ENCODE measurements at places on chromosomes 5 and 9.

- no peak for DNase-seq
These were observed 294.1 kb downstream of the FANCC start for GRCh38 chr9:95023217-95024003.

DNA sequence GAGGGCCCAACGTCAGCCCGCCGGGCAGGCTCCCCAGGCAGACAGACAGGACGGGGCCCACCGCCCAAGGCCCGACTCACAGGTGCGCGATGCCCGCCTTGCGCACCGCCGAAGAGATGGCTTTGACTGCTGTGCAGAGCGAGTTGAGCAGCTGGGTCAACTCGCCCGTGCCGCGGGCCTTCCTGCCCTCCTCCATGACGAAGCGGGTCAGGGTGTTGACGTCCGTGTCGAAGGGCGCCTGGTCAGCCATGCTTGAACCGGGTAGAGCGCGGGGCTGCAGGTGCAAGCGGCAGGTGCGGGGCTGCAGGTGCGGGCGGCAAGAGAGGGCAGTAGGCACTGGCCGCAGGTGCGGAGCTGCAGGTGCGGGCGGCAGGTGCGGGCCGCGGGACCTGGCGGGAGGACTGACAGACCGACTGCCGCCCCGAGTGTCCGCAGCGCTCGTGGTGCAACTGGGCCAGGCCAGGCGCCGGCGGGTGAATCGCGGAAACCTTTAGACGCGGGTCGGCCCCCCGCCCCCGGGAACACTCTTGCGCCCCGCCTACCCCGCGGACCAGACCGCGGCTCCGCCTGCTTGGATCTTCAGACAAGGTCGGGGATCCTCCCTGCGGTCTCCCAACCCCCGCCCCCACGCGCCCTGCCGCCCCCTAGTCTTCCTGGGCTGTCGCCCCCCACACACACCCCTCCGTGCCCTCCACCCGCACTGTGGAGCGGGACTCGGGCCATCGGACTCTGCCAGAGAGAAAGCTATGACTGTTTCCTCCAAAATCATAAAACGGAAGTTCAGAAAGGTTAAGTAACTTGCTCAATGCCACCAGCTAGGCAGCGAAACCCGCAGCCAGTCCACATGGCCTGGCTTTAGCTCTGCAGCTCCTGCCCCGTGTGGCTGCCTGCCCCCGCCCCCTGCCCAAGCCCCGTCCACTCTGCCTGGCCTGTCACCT, at the start of gene FBP1:
TSS of gene FBP1 (minus strand) at position 458 of the 938 bp plus-strand sequence. CDS start at position 250, 208 bp downstream.
- DNase-seq: peak; percentile 59

DNA sequence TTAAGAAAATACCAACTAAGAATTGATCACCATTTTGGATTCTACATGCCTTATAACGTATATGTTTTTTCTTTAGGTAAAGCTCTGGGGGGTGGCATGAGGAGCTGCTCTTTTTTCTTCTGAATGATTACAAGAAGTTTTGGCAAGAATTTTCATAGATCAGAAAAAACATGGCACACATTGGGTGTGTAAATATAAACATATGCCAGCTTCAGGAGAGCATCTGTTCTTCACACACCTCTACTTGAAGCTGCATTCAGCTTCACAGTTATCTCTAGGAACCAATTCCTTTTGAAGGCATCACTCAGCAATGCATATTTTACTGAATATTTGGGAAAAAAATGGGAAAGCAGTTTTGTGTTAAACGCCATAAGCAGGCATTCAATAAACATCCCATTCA, 122.7 kb upstream of the GHR start:
- DNase-seq: no peak

- no peak for DNase-seq
These were observed 46.8 kb downstream of the GALNT12 start for GRCh38 chr9:98854266-98854665.

- DNase-seq: no peak
These were observed 71.0 kb upstream of the ST8SIA4 start for GRCh38 chr5:100974082-100974481.

GRCh38 chr5:79423296-79423695, 90.6 kb downstream of the HOMER1 start:
- no peak for DNase-seq

DNA sequence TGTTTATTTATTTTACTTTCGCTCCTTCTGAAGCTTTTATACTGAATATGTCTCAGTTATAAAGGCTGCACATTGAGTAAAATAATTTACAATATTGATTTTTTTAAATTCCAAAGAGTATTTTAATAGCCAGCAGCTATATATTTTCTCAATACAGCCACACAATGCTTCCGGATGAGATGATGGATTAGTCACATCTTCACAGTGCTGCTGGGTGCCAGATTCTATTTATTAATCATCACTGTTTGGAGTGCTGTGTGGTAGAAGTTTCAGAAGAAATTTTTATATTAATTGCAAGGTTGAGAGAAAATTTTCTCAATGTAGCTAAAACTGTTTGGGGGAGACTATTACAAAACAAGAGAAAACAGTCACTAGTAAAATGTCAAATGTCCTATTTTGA, 989.8 kb downstream of the TLE4 start:
- no peak for DNase-seq

GRCh38 chr5:152151113-152151512, 226.5 kb upstream of the GLRA1 start:
- no peak for DNase-seq

DNA sequence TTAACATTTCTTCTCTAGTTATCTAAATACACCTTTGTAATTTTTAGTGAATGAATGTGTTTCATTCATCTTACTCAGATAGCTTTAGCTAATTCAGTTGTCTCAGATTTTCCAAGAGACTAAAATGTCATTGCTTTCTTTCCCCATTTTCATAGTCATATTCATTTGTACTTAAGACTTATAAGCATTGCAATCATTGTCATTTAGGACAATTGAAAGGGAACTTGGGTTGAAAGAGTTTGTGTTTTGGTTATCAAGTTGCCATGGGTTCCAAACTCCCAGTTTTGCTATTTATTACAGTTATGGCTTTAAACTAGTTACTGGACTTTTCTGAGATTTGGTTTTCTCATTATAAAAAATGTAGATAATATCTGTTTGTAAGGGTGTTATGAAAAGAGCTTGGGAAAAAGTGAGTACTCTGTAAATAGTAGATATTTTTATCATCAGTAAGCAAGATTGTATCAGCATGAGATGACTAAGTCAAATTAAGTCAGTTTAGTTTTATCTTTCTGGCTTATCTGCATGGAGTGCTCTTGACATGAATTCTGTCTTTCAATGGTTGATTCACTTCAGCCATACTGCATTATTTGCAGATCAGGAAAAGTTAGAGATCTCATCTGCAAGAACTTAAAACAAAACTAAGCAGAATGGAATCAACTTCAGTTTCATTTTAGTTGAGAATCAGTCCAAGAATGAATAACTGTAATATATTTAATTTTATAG, 107.5 kb downstream of the PBX3 start:
- DNase-seq: no peak

GRCh38 chr9:9938432-9938831, 674.4 kb downstream of the PTPRD start:
- DNase-seq: no peak

DNA sequence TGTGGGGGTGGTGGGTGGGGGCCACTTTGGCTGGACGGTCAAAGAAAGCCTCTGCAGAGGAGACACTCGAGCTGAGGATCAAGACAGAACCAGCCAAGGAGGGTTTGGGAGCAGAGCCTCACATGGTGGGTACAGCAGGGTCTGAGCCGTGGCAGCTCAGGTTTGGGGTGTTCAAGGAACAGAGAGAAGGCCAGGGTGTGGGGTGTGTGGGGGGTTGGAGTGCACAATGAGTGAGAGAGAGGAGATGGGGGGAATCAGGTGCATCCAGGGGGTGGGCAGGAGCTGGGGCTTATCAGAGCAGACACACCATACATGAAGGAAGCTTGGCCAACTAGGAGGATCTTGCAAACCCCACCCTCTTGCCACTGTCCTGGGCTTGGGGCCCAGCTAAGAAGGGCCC, 140.0 kb downstream of the NSG2 start:
- DNase-seq: no peak

GRCh38 chr5:77709340-77709739, 66.8 kb downstream of the TBCA start:
- no peak for DNase-seq

DNA sequence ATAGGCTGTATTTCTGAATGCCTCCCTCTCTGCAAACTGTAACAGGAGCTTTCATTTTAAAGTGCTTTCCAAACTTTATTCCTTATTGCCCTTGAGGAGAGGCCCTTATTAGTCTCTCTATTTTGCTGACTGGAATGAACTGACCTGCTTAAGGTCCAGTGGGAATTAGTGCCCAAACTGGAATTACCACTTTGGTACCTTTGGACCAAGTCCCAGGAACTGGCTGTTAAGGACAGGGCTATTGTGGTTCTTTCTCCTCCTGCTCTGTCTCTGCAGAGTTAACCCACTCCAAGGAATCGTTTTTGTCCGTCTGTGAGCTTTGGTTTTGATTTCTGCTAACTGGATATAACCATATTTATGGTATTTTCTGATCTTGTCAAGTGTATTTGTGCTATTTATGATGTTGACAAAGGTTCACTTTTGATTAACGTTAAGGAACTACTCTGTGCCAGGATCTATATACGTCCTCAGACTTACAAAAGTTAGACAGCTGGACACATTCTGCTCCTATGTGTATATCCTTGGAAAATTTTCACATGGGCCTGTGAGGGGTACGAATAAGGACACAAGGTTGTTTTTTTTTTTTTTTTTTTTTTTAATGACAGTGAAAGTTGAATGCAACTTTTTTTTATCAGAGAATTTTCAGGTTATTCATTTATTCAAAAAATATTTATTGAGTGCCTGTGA, 189.1 kb upstream of the ANKRD55 start:
- no peak for DNase-seq

DNA sequence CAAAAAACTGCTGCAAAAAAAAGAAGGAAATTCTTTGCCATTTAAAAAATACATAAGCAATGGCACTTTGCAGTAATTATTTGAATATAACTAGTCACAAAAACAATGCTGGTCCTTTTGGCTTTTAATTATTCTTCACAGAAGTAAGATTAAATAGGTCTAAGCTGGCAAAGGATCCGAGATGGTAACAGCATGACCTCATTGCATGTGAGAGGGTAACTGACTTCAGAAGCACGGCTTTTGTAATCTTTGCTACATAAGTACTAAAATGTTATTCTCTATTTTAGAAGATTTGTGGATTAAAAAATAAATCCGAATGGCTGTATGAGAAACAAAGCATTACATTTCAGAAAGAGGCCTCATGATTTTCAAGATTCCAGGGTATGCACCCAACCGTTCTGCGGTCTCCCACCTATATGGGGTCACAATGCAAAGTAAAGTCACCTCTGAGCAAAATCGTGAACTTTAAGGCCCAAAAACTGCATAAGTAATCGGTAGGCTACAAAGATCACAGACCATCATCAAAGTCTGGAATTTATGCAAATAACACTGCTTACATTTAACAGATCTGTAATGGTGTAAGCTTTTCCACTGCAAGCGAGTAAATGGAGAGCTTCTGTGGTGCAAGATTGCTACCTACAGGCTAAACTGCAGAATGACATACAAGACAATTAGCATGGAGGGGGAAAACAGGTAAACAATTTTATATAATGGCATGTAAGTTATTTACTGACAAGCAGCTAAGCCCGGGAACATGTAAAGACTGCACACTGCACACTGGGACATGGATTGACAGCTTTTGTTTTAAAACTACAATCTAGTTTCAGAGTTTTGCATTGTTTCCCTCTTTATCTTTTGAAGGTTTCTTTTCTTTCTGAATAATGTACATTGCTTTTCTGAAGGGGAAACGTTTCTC, 231.6 kb downstream of the SLF1 start:
- peak; percentile 14 for DNase-seq

GRCh38 chr5:106843812-106844416, 826.8 kb downstream of the EFNA5 start:
- no peak for DNase-seq

- DNase-seq: no peak
These were observed 40.3 kb downstream of the NUP188 start for GRCh38 chr9:128987805-128988204.

- DNase-seq: no peak
These were observed 162.5 kb downstream of the SPOCK1 start for GRCh38 chr5:137336565-137337120.

GRCh38 chr9:6819112-6819511, 61.3 kb downstream of the KDM4C start:
- DNase-seq: no peak

GRCh38 chr5:124536333-124536732, 210.1 kb downstream of the ZNF608 start:
- no peak for DNase-seq

DNA sequence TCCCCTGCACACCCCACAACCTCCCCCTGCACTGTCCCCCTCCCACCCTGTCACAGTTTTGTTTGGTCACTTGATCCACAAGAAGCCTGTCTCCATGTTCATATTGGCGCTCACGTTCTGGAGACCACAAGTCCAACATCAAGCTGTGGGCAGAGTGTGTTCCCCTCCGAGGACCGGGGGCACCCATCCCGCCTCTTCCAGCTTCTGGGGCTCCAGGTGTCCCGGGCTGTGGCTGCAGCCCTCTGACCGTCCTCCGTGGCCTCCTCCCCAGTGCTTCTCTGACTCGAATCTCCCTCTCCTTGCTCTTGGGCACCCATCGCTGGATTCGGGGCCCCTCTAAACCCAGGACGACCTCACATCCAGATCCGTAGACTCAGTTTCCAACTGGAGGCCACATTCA, 49.2 kb downstream of the PLEKHG4B start:
- no peak for DNase-seq
